ENCODE measurements at places on chromosomes 6 and 20.

- peak; percentile 19 for DNase-seq
Observed at GRCh38 chr6:30882759-30883684, 1.3 kb upstream of the DDR1 start.

GRCh38 chr20:58868795-58869194 lies 16.3 kb downstream of the GNAS start:
- no peak for DNase-seq

GRCh38 chr20:64100566-64100888 lies 6.8 kb downstream of the NPBWR2 start:
- DNase-seq = no peak

- DNase-seq = no peak
Observed at GRCh38 chr6:103672169-103672568, 1187.5 kb downstream of the HACE1 start.

DNA sequence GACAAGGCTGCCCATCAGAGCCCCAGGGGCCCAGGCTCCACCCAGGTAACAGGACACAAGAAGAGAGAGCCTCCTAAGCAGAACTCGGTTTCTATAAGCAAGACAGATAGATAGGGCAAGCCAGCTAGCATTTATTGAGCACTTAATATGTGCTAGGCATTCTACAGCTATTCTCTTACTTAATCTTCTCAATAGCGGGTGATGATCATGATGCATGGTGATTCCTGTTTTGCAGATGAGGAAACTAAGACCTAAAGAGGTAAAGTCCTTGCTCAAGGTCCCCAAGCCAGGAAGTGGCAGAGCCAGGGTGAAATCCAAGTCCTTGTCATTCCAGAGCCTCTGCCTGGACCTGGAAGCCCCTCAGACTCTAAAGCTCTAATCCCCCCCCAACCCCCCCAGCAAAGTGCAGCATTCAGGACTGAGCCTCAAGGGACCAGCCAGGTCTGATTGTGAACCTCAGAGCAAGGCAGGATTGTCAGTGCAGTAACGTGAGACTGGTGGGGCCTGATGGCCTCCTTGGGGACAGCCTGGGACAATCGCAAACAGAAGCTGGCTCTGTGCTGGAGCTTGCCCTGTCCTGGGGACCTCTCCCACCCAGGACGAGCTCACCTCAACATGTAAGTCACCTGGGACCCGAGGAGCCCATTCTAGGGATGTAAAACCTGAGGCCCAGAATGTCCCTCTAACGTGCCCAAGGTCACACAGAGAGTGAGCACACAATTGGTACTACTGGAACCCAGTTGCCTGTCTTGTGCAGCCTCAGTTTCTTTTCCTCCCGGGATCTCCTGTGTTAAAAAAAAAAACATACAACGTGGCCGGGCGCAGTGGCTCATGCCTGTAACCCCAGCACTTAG lies 48.4 kb upstream of the PTGIS start:
- DNase-seq = no peak

GRCh38 chr20:23658336-23658735 lies 20.6 kb upstream of the CST3 start:
- DNase-seq = no peak

DNA sequence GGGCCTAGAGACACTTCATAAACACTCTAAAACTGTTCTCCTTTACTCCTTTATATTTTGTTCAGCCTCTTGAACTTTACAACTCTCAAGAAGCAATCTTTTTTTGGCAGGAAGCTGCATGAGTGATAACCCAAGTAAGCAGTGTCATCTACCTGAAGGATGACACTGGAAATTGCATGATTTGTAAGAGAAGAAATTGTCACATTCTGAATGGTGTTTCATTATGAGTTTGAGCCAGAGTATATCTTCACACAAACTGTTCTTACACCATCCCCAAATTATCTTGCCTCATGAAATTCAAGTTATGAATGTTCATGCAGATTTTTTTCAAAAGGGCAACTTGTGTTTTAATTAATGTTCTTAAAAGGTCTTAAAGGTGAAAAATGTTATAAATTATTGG lies 799.3 kb downstream of the TBC1D32 start:
- DNase-seq = no peak

DNA sequence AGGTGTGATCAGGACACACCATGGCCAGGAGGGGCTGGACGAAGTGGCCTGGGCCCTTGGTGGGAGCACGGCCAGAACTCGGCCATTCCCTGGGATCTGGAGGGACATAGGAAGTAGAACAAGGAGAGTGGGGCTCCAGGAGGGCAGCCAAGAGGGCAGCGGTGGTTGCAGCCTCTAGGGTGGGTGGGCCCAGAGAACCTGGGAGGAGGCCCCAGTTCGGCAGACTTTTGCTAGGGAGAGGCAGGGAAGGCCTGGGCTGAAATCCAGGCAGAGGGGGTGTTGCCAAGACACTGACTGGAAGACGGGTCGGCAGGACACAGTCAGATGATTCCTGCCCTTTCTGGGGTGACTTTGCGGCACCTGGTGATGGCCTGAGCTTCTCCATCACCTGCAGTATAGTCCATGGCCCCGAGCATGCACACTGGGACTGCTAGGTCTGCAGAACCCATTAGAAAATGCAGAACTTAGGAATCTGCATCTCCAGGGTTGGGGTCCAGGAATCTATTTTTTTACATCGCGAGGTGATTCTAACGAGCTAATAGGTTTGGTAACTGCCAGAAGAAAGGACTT lies 224.8 kb downstream of the SYNDIG1 start:
- DNase-seq = no peak

GRCh38 chr20:2688041-2688591 lies 4.5 kb upstream of the EBF4 start:
- peak; percentile 81 for DNase-seq

GRCh38 chr6:3884007-3884745 lies 35.0 kb downstream of the FAM50B start:
- DNase-seq = no peak

GRCh38 chr6:3176562-3177355 lies 19.4 kb upstream of the TUBB2A start:
- DNase-seq = peak; percentile 50

DNA sequence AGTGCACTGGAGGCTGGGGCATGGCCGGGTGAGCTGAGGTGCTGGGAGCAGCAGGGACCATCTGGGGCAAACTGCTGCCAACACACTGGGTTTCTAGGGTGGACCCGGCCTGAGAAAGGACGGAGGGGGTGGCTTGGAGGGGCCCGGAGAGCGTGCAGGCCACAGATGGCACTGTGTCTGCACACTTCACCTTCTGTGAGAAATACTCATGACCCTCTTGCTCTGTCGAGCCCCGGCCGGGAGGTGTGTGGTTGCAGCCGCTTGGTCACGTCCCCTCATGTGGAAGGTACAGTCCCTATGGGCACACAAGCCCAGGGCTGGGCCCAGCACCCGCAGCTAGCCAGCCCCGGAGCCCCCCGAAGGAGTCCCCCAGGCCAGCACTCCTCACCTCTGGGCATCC lies 59.7 kb downstream of the RBM38 start:
- no peak for DNase-seq

DNA sequence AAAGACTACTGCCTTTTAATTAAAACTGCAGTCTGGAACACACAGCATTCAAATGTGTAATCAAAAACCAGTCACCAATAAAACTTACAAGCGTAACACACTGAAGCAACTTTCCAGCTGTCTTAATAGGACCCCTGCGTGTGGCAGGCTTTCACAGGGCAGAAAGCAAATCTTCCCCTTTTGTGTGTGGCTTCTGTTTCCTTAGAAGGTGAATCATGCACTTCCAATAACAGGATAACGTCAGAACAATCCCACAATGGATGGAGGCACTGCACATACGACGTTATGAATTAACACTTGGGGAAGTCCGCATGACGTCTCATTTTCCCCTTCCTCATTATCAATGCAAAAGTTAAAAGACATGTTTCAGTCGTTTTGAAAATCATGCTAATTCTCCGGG lies 44.8 kb downstream of the INSM1 start:
- DNase-seq = no peak

- no peak for DNase-seq
Observed at GRCh38 chr20:34030456-34030855, 36.7 kb downstream of the RALY start.

- DNase-seq = no peak
Observed at GRCh38 chr6:70998148-70998547, 41.3 kb upstream of the B3GAT2 start.

- no peak for DNase-seq
Observed at GRCh38 chr6:136762022-136762975, 30.0 kb downstream of the MAP3K5 start.

DNA sequence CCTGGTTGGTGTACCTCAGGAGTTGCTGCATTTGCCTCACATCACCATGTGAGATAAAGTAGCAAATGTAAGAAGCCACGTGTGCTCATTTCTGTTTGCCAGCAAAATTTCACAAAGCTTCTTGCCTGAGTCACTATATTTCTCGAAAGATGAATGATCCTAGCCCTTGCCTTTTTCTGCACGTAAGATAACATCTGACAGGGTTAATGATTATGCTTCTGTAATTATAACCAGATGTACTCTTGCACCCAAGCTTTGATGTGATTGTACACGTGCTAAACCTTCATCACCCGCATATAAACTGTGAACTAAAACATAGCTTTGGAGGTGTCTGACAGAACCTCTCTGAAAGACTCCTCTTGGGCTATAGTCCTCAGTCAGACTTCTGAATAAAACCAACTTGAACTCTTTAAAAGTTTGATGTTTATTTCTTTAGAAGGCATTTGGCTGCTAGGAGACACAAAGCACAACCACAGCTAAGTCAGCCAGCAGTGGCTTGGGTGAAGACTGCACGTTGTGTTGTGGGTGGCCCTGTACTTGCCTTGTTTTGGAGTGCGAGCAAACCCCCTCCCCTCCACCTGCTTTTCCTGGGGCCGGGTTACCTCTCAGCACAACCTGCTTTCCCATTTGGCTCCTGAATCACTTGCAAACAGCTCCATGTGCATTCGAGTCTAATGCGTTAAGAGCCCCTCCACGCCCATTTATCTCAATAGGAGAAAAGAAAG lies 19.3 kb downstream of the PROKR2 start:
- no peak for DNase-seq

DNA sequence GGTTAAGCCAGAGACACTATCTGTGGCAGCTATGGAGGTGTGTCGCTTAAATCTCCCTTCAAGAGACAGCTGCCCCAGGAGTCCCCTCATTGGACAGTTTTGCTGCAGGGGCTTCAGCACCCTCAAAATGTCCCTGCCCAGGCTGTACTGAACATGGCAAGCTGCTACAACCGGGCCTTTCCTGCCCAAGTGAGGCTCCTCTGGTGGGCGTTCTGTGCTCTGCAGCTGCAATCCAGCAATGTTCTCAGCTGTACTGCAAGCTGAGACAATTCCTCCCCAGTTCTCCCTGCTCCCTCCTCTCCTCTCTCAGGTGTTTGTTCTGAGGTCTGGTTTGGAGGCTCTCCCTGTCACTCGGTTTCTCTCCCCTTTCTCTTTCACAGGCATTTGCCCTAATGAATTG lies 190.8 kb upstream of the LAMP5 start:
- DNase-seq = no peak

- DNase-seq = no peak
Observed at GRCh38 chr6:72952808-72953630, 272.3 kb downstream of the KHDC1L start.

GRCh38 chr6:32668226-32668747 lies 1.8 kb upstream of the HLA-DQB1 start:
- DNase-seq = peak; percentile 80

- DNase-seq = no peak
Observed at GRCh38 chr6:119129148-119129967, 50.9 kb upstream of the FAM184A start.

DNA sequence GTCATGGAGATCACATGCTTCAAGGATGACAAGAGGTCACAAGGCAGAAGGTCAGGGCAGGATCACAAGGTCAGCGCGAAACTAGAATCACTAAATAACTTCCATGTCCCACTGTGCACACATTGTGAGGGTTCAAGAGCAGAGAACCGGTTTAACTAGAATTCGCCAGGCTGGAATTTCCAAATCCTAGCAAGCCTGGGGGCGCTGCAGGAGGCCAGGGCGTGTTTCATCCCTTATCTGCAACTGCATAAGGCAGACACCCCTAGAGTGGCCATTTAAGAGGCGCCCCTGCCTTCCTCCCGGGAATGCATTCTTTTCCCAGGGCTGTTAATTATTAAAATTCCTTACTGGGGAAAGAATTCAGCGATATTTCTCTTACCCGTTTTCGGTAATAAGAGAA lies 40.2 kb upstream of the SLC22A1 start:
- no peak for DNase-seq

GRCh38 chr6:75601304-75602245 lies at the start of gene SENP6:
TSS of gene SENP6 (plus strand) at chr6:75601880. CDS start at chr6:75602525, 645 bp downstream.
- DNase-seq = peak; percentile 82

- no peak for DNase-seq
Observed at GRCh38 chr6:84411060-84411629, 183.7 kb upstream of the CEP162 start.

DNA sequence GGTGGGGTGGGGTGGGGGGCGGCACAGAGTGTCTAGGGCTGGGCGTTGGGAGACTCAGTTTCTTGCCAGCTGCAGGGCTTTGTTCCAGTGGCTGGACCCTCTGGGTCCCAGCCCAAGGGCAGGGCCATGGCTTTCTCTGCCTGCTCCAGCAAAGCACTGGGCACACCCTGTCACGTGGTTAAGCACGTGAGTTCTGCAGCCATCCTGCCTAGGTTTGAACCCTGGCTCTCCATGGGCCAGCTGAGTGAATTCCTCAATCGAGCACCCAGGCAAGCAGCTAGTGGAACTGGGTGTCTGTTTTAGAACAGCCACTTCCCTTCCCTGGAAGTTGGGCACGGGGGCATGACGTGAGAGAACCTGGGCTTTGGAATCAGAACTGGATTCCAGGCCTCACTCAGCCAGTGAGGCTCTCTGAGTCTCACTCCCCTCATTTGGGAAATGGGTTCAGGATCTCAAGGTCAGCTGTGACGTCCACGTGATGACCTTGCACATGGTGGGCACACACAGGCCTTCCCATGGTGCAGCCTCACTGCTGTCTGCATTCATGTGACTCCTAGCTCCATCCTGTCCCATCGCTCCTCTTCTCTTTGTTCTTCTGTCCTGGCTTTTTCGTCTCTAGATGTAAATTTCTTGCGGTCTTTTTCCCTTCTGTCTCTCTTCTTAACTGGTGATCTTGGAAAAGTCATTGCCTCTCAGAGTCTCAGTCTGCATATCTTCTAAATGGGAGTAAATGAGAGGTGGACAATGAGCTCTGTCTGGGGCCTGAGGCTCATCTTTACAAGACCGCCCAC lies 45.9 kb downstream of the NOL4L start:
- DNase-seq = no peak

All from CD4-positive, alpha-beta T cell treated with Interleukin-1 beta for 1 hour (primary cell).